Bone marrow (tissue), 2 donors: ENCODE measurements at places on chromosomes 11 and 22.

GRCh38 chr11:117144477-117145392 is 648 bp downstream of the PAFAH1B2 start:
- DNase-seq, result peak; percentile 59

DNA sequence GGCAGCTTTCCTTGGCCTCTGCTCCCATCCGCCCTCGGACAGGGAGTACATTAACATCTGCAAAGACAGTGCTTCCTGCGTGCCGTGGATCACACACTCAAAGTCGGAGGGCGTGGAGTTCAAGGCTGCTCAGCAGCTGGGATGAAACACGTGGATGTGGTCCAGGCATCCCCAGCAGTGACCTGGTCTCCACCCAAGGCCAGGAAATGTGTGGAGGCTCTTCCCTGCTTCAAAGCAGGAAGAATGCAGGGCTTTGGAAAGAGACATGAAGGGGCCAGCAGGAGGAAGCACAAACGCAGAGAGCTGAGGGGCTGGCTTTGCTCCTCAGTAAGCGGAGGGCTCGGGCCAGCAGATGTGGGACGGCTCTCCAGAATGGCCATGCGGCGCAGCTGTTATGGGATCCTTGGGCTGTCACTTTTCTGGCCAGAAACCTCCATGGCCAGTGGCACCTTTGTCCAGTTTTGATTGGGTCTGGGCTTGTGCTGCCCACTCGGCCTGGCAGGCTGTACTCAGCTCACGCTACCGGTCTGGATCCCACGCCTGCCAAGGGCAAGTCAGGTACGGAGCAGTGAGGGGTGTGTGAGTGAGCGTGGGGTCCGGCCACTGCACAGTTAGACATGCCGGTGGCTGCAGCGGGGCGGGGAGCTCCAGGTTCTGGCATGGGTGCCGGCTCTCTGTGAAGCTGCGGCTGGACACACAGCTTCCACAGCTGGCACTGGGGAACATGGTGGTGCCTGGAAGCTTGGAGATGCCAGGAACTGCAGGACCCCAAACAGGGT is 438.0 kb downstream of the TBC1D22A start:
- DNase-seq, result no peak

- DNase-seq, result no peak
Observed at GRCh38 chr22:47019012-47019790, 256.8 kb downstream of the TBC1D22A start.

- DNase-seq, result no peak
Observed at GRCh38 chr11:116962108-116962507, 124.7 kb upstream of the APOA1 start.

- DNase-seq, result no peak
Observed at GRCh38 chr22:41915035-41915785, at the start of gene SHISA8. Gene SHISA8, minus strand, starts transcription at chr22:41915074. Its CDS starts 407 bp downstream, at chr22:41914667.

- DNase-seq, result no peak
Observed at GRCh38 chr11:34203377-34203871, 98.0 kb downstream of the NAT10 start.

DNA sequence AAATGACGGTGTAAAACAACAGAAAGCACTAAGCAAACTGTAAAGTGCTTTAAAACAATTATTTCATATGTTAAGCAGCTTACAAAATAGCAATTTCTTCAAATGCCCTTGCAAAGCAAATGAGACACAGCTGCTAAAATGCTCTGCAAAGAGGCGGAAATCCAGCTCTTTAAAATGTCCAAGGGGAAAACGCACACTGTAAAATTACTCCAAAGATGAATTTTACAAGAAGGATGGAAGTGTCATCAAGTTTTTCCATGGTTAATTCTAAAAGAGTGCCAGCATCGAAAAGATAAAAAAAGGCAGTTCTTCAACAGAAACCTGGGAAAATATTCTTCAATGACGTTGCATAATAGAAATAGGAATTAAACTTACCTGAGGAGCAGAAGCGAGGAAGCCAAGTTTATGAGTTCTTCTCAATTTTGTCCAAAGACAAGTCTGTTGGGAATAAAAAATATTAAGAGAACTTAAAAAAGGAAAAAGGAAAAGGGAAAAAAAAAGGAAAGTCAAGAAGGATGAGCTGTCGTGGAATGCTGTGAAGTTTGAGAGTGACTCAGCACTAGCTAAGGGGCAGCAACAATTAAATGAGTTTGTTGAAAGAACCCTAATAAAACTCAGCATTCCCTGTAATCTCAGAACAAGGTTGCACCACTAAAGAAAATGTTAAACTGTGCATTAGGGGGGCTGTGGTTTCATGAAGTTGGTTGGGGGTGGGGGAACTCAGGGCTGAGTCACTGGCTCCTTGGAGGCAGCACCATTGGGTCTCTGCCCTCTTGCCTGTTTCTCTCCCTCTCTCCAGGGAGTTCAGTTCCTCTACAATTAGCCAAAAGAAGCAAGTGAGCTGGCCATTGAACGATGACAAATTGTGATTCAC is 64.2 kb upstream of the BLID start:
- no peak for DNase-seq

DNA sequence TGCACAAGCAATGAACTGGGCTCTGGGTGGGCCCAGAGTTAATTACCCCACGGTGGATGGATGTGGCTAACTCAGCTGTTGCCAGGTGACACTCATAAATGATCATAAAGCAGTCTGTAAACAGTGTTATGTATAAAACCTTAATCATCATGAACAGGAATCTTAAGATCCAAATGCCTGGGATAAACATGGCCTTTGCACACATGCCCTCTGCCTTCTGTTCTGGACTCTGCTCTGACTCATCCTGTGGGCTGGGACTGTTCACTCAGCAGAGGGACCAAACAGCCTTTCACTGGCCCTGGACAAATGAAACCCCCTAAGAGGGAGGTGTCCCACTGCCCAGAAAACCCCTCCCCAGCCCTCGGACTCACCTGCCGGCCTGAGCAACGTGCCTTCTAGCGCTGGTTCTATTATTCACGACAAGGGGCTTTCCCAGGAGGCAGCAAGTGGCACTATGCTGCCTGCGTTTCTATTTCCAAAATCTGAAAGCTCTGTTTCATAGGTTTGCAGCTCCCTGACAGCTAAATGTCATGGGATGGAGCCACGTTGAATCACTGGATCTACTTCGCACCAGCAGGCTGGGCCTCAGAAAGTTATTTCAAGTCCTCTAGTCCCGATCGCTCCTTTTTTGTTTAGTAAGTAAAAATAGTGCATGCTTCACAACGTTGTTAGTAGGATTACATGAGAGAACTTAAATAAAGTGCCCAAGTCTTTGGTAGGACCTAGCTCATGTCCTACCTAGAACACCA is 53.0 kb downstream of the LARGE1 start:
- DNase-seq, result no peak

- DNase-seq, result no peak
Observed at GRCh38 chr22:44538051-44538450, 40.0 kb upstream of the RTL6 start.

DNA sequence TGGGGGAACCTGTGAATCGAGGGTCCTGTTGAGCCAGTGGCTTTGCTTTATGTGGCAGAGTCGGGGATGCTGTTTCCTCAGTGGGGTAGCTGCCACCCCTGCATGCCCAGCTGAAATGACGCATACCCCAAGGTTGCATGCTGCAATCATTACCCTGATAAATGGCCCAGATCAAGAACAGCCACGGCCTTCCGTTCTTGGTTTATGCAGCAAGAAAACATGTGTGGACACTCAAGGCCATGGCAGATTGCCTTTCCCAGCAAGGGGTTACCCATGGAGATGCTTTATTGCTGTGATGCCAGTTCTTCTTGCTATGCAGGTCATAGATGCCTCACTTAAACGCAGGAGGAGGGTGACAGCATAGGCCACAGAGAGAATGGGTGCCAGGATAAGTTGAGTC is 14.3 kb upstream of the SREBF2 start:
- DNase-seq, result no peak

DNA sequence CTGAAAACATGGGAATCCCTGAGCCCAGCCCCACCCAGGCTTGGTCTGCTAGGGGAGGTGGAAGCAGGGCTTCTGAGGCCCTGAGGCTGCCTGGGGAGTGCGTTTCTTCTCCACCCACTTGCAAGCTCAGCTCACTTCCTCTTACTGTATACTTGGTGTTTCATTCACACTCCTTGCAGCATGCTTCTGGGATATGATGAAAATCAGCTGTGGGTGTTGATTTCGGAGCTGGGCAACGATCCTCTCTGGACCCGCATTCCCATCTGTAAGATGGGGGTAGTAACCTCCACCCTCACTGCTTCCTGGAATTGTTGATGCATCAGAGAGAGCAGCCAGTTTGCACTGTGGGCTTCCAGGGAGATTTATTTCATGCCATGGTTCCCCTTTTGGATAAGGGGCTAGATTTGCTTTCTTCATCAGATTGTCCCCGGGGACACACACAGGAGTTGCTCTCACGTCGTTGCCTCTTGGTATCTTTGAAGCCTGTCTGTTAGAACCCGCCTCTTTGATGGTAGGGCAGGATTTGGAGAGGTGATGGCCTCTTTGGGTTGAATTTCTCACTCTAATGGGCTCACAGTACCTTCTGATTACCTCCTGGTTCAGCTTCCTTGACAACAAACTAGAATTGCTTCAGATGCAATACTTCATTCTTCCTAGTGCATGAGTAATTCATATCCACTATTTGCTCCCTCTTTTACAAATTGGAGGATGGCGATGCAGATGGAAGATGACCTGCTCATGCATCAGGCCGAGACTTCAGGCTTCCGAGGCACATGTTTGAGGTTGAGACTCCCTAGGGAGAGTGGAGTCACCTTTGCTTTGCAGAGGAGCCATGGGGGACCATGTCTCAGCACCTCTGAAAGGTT is 40.4 kb downstream of the BCR start:
- peak; percentile 61 for DNase-seq

DNA sequence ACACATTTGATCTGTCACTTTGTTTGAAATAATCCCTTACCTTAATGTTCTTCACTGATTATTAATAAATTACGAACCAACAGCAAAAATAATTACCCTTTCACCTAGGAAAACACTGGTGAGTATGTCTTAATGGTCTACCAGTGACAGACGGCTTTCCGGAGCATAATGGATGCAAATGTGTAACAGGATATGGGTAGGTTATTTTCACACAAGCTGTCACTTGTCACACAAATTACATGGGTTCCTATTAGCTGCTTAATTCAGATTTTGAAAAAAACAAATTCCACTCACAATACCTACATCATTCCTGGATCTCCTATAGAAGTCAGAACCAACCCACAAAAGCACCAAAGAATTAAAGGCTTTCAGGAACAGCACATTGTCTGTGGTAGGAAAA is 127.9 kb downstream of the WT1 start:
- no peak for DNase-seq

DNA sequence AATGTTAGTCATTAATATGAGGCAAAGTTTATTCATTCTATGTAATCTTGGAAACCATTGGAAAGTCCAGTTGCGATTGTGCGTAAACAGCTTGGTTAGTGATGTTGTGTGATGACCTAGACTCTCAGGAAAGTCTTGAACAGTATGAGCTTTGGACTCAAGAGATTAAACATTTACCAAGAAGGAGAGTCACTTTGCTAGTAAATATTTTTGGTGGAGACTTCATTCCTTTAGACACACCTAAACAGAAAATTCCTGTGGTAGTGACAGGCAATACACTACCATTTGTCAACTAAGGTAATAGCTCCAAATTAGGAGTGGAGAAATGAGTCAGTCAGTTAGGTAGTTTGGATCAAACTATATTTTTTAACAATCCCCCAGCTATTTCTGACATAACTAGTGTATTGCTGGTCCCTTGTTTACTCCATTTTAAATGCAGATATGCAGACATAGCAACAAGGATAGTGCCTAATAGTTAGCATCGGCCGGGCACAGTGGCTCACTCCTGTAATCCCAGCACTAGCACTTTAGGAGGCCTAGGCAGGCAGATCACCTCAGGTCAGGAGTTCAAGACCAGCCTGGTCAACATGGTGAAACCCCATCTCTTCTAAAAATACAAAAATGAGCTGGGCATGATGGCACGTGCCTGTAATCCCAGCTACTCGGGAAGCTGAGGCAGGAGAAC is 89.3 kb downstream of the ARHGAP42 start:
- no peak for DNase-seq

DNA sequence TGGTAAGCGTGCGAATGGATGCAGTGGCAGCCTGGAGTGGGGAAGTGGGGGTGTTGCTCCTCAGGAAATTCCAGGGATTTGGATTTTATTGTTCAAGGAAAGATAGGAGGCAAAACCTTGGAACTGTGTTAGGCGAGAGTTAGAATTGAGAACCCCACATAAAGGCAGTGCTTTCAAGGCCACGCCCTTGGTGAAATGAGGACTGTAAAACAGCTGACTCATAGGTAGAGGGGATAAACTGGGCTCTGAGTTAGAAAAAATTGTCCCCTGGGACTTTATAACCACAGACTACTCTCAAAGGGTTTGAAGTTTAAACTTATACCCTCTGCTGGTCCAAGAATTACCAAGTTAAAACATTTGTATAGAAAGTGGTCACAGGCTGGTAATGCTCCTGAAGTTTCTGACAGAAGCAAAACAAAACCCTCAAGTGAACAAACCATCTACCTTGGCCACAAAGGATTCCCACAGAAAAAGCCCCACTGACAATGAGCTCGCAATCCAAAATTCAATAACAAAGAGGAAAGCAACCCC is 250.3 kb upstream of the TBCEL start:
- no peak for DNase-seq

- no peak for DNase-seq
Observed at GRCh38 chr11:131723088-131723487, 352.7 kb downstream of the NTM start.

DNA sequence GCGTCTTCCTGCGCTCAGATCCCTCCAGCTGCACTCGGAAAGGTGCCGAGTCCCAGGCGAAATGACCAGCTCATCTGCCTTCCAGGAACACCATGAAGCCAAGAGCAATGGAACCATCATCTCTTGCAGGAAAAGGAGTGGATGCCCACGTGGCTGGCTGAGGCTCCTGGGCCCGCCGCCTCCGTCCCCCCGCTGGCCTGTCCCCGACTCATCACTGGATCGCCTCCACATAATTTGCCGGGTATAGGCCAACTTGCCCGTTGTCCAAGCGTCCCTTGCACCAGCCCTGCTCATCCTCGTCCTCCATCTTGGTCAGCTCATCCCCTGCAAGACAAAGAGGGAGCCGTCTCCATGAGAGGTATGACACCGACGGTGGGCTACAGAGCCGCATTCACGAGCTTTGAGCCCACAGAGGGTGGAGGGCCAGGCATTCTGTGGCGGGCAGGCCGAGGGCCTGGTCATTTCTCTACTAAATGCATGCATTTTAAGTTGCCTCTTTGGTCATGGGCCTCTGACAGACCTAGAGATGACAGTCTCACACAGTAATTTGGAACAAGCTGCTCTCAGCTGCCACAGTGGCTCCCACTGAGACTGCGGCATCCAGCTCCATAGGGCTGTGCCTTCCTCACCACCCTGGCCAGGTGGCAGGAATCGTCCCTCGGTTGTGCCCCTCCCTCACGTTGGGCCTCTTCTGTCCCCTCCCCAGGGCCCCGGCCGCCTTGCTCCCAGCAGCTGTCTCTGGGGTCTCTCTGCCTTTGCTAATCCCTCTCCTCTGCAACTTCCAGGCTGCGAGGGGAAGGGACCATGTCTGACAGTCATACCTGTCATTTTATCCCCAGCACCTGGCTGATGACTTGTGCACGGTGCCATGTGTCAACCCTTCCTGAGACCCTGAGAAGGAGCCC is 14.3 kb upstream of the ARFGAP3 start:
- DNase-seq, result no peak

DNA sequence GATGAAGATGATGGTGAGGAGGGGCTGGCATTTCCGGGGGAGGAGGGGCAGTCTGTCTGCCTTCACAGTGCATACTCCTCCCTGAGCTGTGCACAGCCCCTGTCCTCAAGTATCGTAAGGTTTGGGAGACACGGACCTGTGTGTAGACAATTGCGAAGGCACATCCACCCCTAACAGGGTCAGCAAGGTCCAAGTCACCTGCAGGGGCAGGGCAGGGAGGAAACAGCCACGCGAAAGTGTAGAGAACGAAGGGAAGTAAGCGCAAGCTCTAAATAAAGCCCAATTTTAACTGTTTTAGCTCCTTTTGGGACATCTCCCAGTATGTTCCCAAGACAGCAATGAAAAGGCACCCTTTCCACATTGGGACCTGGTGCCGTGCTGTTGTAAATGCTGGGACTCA is 448.2 kb downstream of the TBC1D22A start:
- no peak for DNase-seq
